ENCODE measurements at places on chromosomes 3 and 15.

DNA sequence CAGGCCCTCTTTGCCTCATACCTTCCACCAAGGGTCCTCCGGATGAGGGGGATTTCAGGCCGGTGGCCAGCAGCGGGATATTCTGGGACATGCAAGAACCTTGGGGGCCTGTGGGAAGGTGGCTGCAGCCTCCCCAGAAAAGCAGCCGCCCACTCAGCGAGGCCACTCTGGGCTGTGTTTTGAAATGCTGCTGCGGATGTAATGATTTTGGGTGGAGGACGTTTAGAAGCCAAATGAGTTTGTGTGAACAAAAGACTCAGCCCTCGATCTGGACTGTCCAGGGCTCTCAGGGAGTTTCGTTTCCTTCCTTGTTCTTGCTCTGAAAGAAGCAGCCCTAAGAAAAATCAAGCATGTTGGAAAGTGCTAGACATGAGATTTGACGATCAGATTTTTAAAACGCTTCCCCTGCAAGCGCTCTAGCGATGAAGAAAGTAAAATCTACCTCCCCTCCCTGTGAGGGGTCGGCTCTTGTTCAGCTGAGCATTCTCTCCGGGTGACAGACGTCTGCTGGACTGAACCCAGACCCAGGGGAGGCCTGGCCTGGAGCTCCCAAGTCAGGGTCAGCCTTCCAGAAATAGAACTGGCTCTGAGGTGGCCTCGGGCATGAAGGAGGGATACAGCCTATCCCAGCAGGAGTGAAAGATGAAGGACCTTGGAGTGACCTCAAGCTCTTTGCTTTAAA is 12.9 kb downstream of the HEG1 start:
- no peak for DNase-seq

DNA sequence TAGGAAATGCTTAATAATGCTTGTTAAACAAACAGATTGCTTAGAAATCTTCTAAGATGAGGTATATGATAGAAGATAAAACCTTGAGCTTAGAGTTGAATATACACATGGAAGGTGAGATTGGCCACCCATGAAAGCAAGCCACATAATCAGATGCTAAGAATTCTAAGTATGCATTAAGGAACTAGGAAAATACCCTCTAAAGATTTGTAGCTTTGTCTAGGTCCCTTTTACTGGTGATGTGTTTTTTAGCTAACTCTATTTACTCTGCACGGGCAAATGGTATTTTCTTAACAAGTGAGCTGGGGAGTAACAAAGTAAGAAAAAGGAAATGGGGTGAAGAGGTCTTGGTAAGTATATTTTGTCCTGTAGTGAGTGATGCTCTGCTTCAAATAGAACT is 310.3 kb downstream of the OXSM start:
- DNase-seq: no peak

GRCh38 chr3:125643172-125643571 is 47.9 kb upstream of the OSBPL11 start:
- DNase-seq: no peak

GRCh38 chr15:85453144-85453872 is 72.9 kb downstream of the AKAP13 start:
- no peak for DNase-seq

DNA sequence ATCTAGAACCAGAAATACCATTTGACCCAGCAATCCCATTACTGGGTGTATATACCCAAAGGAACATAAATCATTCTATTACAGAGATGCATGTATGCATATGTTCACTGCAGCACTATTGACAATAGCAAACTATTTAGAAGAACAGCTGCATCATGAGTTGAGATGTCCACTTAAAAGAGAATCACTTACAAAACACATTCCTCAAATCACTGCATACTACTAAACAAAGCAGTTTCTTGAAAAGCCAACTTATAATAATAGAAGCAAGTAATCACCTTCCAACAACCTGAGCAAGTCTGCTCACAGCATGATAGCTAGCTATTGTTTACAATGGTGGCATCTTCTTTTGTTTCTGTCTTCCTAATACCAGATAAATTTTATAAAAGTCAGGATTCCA is 454.7 kb upstream of the ADAMTS9 start:
- no peak for DNase-seq

DNA sequence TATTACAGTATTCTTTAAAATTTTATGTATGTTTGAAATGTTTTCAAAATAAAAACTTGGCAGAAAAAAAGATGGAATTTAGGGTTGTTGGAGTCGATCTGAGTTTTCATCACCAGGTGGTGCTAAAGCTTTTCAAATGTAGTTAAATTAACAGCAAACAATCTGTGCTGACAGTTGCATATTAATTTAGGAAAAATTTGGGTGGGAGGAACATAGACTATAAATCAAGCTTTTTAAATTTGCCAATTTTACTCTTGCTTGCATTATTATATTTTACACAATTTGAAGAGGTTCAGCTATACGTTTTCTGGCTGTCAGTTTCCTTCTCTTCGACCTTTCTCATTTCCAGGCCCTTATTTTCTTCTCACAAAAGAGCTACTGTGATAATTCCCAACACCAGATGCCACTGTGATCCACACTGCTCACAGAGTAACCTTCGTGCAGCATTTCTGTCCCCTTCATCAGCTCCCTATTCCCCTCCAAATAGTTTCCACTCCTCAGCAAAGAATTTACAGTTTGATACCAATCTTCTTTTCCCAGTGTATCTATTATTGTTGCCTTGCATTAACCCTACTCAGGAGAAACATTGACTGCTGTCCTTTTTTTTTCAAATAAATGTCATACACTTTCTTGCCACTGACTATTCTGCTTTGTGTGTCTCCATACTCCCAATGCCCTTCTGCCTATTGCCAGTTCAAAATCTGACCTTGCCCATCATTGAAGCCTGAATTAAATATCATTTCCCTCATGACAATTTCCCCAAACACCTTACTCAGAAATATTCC is 53.4 kb upstream of the EIF5A2 start:
- DNase-seq: peak; percentile 38

DNA sequence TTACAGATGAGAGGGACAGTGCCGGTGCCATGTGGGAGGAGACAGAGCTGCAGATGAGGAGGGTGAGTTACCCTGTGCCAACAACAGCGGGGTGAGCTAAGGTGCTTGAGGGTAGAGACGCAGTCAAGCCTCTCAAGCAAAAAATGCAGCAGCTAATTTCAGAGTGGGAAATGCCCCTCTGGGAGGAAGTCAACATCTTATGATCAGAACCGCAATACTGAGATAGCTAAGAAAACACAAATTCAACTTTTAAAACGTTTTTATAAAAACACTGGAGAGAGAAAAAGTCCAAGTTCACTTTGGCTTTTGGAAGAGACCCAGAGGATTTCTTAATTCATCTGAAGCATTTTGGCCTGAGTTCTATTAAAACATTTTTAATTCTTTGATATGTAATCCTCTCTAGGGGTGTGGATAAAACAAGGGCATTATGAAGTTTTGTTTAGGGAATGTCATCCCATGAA is 319.2 kb downstream of the SLC9A9 start:
- DNase-seq: no peak

GRCh38 chr15:68787609-68788263 is 33.0 kb downstream of the ANP32A start:
- no peak for DNase-seq

DNA sequence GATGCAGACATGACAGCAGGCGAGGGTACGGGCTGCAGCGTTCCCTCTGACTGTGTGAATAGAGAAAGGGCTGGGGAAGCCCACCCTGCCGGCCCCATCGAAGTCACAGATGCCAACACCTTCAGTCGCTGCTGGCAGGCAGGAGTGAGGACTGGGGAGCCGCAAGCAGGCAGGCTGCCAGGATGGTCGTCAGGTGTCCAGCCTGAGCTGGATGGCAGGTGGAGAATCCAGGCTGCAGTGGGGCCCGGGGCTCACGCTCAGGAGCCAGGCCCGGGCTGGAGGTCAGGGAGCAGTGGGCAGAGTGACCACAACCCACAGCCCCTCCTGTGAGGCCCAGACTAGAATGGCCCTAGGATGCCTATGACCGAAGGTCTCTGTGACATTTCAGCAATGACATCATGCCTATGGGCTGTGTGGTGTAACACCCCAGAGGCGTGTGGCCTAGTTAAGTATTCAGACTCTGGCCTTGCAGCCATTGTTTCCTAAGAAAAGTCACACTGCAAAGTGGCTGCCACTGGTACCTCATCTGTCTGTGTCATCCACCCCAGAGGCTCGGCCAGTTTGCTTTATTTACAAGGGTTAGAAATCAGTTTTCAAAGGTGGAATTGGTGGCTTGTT is 15.7 kb downstream of the PRR23E start:
- no peak for DNase-seq

- peak; percentile 72 for DNase-seq
Observed at GRCh38 chr15:69034352-69034751, 19.9 kb downstream of the NOX5 start.

GRCh38 chr3:194352667-194353246 is 1.6 kb upstream of the CPN2 start:
- DNase-seq: no peak

GRCh38 chr15:82737975-82738374 is 28.3 kb upstream of the AP3B2 start:
- DNase-seq: no peak

- peak; percentile 2 for DNase-seq
Observed at GRCh38 chr3:52090131-52090932, 34.0 kb upstream of the DUSP7 start.

GRCh38 chr3:45441584-45442310 is 53.4 kb downstream of the LARS2 start:
- DNase-seq: no peak

DNA sequence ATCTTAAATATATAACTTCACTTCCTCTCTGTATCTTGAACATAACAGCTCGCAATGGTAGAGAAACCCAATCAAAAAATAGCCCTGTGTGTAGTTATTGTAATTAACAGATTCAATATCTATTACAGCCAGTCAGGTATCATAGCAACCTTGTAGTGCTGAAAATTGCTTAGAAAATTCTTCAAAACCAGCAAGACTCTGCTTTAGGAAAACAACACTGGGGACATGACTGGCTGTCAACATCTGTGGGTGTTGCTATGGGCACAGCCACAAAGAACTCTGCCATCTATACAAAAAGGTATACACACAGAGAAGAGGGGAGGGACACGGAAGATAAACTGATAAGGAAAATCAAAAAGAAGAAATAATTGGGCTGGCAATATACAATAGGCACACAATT is 101.2 kb downstream of the WDR72 start:
- DNase-seq: no peak

GRCh38 chr15:61318301-61318700 is 89.2 kb upstream of the RORA start:
- no peak for DNase-seq

GRCh38 chr3:144182501-144182900 is 210.9 kb downstream of the DIPK2A start:
- DNase-seq: no peak

DNA sequence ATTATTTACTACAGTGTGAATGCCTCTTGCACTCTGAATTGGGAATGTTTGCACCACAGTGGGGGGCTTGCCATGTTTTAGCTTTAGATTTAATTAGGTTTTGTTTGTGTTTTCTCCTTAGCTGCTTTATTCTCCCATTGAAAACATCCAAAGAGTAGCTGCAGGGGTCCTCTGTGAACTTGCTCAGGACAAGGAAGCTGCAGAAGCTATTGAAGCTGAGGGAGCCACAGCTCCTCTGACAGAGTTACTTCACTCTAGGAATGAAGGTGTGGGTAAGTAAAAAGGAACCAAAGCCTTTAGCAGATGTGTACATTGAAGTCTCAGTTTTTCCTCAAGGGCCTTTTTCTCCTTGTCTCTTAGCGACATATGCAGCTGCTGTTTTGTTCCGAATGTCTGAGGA is 36.9 kb downstream of the CTNNB1 start:
- DNase-seq: no peak

GRCh38 chr3:124336067-124336656 is 344.2 kb upstream of the ROPN1 start:
- no peak for DNase-seq

DNA sequence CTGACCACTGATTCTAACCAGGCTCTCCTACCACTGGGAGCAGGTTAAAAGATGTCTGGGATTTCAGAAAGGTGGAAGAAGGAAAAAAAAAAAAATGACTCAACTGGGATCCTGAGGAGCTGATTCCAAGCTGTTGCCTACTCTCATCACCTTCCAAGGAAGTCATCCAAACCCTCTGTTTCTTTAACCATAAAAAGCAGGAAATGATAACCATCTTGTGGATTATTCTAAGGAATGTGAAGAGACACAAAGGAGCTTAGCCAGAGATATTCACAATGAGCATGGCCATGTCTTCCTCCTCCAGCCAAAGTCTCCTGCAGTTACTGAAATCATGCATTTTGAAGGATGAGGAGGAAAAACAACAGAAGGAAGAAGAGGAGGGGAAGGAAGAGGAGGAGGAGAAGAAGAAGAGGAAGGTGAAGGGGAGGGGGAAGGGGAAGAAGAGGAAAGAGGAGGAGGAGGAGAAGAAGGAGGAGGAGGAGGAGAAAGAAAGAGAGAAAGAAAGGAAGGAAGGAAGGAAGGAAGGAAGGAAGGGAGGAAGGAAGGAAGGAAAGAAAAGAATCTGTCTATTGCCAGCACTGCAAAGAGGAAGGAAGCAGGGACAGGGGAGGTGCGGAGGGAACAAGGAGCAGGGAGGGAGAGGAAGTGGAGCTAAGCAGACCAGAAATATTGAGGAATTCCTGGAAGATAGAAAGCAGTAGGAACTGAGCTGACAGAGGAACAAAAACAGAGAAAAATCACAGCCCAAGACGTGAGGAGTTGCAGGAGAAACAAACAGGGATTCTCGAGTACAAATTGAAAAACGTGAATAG is 229.2 kb downstream of the UACA start:
- DNase-seq: no peak

DNA sequence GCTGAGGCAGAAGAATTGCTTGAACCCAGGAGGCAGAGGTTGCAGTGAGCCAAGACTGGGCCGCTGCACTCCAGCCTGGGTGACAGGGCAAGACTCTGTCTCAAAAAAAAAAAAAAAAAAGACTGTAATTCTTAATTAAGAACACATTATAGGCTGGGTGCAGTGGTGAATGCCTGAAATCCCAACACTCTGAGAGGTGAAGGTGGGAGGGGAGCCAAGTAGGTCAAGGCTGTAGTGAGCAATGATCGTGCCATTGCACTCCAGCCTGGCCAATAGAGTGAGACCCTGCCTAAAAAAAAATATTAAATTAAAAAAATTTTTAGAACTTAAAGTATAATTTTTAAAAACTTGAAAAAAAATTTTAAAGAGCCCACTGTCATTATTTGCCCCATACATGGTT is 13.4 kb upstream of the ARPIN start:
- DNase-seq: no peak

DNA sequence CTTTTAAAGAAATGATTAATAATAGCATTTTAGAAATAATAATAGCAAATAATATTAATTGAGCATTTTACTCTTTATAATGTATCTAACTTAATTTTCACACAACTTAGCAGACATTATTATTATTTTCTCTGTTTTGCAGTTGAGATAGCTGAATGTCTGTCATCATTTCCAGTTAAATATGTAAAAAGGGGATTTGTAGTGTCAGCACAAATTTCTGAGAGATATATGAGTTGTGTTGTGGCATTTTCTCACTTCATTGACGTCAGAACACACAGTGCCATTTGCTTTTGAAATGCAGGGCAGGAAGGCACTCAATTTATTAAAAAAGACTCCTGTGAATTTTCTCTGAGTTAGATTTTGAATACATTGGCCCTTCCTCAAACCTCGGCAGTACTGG is 111.0 kb downstream of the GRM7 start:
- DNase-seq: no peak

Measured in SW 1271 (cell line).